Ascending aorta (tissue), 2 donors: ENCODE measurements at places on chromosomes 6 and 20.

DNA sequence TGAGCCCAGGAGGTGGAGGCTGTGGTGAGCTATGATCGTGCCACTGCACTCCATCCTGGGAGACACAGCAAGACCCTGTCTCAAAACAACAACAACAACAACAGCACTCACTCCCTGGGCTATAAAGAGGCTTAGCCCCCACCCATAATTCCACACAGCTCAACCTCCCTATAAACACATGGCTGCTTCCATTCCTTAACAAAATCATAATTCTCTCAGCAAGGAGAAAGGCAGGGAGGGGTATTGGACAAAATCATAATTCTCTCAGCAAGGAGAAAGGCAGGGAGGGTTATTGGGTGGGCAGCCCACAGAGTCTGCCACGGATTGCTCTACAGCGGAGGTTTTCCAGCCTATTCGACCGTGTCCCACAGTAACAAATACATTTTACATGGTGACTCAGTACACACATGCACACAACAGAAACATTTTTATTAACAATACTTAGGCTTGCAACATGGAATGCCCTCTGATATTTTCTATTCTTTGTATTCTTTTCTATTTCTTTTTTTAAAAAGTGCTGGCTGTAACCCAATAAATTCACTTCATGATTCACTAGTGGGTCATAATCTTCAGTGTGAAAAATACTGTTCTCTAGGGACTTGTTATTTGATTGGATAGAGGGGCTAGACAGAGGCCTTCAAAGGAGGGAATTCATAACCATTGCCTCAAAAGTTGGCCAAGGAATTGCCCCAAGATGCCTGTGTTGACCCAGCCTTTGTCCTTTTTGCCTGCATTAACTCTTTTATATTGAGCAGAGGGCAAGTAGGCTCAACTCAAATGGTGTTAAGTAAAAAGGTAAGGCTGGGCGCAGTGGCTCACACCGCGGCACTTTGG is 50.6 kb upstream of the ZMYND8 start:
- no peaks in the 10 kb centered on the region for H3K36me3 ChIP-seq
- H3K27ac ChIP-seq, result no peak overlapping the region
- no peaks in the 10 kb centered on the region for H3K27me3 ChIP-seq

DNA sequence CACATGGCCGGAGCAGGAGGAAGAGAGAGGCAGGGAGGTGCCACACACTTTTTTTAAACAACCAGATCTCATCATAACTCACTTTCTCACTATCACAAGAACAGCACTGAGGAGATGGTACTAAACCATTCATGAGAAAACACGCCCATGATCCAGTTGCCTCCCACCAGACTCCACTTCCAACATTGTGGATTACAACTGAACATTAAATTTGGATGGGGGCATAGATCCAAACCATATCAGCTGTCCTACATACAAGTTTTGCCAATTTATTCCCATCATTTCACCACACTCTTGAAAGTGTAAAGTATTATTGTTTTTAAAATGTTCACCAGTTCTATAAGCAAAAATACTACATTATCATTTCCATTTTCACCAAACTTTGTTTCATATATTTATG is 33.9 kb upstream of the VGLL2 start:
- H3K36me3 ChIP-seq, result no peaks in the 10 kb centered on the region
- DNase-seq, result no peak

DNA sequence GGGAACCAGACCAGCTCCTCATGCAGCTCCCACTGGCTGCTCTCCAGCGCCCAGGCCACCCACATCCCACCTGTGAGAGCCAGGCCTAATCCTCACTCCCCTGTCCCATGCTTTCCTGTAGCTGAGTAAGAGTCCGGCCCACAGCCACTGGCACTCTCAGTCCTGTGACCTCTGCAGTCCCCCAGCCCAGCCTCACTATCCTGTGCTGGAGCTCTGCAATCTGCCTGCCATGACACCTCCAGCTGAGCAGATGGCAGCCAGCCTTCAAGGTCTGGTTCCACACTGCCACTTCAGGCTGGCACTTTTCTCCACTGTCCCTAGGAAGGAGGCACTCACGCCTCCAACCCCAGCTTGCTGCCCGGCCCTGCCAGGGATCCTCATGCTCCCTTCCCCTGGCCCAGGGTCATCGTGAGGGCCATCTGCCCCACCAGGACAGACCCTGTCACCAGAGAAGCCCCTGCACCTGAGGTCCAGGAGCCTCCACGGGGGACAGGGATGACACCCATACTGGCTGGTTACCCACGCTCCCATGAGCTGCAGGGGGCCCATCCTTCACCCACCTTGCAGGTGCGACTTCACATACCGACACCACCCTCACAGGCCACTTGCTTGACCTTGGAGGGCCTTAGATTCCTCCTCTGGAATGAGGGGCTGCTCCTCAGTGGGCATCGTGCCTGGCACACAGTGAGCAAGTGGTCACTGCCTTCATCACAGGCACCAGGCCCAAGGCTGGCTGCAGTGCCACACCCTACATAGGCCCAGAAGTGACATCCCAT is 100.1 kb downstream of the ASXL1 start:
- H3K4me1 ChIP-seq, result peaks cover 13% of the 10 kb centered on the region
- no peak overlapping the region for H3K27ac ChIP-seq
- peak overlapping the region; percentile 75 for H3K4me3 ChIP-seq
- H3K27me3 ChIP-seq, result no peaks in the 10 kb centered on the region
- DNase-seq, result no peak
- H3K36me3 ChIP-seq, result peaks cover 3% of the 10 kb centered on the region

DNA sequence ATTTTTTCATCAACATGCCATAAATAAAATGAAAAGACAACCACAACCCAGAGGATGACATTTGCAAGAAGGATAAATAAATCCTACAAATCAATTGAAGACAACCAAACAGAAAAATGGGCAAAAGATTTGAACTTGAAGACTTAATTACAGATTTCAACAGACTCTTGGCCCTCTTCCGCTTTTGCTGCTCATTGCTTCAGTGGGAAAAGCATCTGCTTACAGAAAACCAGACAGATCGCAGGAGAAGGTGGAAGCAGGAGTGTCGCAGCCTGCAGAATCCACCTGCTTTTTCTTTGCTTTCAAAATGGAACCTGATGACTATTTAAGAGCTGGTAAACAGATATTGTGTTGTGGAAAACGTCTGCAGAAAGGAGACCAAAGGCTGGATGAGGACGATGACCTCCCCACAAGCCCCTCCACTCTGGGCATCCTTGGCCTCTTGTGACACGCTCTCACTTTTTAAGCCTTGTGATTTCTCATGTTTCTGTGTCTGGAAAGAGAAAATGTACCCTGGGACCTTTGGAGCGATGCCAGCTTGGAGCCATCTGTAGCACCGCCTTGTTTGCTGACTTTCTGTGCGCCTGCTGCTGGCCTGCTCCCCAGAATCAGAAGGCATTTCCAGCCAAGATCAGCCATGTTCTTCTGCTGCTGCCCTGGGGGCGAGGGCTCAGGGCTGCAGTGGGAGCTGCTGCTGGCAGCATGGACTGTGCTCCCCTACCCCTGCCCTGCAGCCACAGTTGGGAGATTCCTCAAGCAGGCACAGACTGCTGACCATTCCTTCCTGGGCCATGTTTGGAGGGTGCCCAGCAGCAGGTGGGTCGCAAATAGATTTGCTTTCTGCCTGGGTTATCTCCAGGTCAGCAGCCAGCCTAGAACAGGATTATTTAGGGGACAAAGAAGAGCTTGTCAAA is 3.6 kb upstream of the CSTL1 start:
- no peak overlapping the region for H3K4me3 ChIP-seq
- H3K27ac ChIP-seq, result no peak overlapping the region
- H3K36me3 ChIP-seq, result no peaks in the 10 kb centered on the region
- no peak for DNase-seq
- no peaks in the 10 kb centered on the region for H3K4me1 ChIP-seq
- no peaks in the 10 kb centered on the region for H3K27me3 ChIP-seq

- H3K4me3 ChIP-seq, result peak overlapping the region; percentile 77
- H3K4me1 ChIP-seq, result no peaks in the 10 kb centered on the region
- H3K27me3 ChIP-seq, result no peaks in the 10 kb centered on the region
- H3K27ac ChIP-seq, result peak overlapping the region; percentile 89
Observed at GRCh38 chr6:28941684-28942448, 18.1 kb upstream of the TRIM27 start.
